CD4-positive, alpha-beta T cell treated with Interferon alpha-2 for 1 hour (primary cell): ENCODE measurements at places on chromosomes 1 and 21.

DNA sequence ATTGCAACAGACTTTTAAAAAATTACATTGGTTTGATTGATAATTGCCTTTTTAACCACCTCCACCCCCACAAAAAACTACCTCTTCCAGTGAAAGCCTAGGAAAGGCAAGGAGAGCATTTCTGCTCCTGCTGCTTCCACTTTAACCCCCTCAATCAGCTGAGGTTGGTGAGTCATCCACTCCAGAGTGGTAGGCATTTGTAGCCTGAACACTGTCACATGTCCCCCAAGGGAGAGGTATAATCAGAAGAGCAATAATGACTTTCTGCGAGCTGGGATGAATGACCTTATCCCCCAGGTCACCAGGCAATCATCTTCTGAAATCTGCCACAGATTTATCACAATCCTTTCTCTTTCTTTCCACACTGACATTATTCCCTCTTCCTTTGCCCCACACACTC, 126.6 kb upstream of the CAMK1G start:
- DNase-seq: no peak

- DNase-seq: no peak
These were observed 4.5 kb downstream of the SYDE2 start for GRCh38 chr1:85196358-85196757.

DNA sequence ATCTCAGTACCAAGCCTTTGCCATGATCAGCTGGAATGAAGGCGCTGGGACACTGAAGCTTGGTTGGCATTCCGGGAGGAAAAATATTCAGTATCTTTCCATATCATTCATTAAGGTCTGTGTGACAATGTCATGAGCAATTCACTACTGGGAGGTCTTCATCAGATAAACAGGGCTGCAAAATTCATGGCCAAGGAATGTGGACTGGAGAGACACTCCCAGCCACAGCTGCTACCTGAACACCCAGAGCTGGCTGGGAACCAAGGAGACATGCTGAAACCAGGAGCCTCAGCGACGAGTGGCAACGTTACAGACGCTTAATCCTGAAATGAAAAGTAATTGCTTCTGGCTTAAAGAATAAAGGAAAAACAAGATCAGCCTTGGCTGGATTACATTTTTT, 30.6 kb upstream of the DDAH1 start:
- DNase-seq: no peak

- DNase-seq: no peak
These were observed 34.6 kb downstream of the OLFML2B start for GRCh38 chr1:161989108-161989507.

DNA sequence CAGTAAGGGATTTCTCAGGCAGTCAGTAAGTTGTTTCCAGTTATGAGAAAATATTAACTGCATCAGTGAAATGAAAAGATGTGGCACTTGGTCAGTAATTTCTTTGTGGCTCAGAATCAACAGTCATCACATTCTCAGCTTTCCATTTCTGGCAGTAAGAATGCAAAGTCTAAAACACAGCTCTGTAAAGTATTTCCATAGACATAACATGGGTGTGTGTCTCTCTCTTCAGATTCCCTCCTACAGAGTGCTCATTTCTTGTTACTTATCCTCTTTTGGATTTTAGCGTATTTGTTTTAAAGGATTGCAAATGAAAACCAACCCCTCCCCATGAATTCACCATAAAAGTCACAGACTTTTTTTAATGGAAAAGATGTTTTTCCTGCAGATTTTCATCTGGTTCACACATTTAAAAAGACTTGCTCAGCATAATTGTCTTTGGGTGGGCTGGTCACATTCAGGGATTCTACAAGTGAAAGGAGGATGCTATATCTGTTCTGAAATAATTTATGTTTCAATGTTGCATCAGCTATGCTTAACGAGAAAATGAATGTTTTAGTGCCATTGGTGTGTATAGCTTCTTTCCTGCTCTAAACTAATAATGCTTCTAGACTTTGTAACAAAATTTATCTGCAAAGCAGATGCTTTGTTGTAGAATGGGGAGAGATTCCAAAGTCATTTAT, 34.6 kb upstream of the CD55 start:
- DNase-seq: no peak

DNA sequence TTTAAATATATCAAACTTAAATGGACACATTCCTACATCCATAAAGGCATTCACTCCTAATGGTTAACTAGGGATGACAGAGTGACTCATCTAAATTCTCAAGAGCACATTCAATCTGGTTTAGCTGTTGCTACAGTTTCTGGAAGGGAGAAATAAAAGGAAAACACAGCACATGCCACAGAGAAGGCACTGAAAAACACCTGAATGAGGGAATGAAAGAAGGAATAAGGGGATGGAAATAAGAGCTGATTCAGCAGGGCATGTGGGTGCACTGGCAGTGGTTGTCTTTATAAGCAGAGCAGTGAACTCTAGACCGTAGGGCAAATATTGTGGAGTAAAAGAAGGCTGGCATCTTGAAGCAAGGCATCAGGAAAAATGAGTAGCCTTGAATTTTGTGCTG, 79.3 kb downstream of the LHX4 start:
- DNase-seq: no peak
